Aorta (tissue), 5 donors: ENCODE measurements at places on chromosomes 12 and 14. TPM values are rescaled to one million over a fixed set of nuclear protein-coding genes. Genes with fewer than 3 reads are reported as not detected.

The BCL11B gene
- not detected for polyA plus RNA-seq

The HSPB8 gene
- polyA plus RNA-seq = 99.4 TPM

The RPL10L gene
- not detected for polyA plus RNA-seq

The PLCZ1 gene
- not detected for polyA plus RNA-seq

The CCDC198 gene
- not detected for polyA plus RNA-seq

The PELI2 gene
- polyA plus RNA-seq = 9.5 TPM

The IFNG-AS1 gene
- not detected for polyA plus RNA-seq

The FOXJ2 gene
- polyA plus RNA-seq = 6.0 TPM

The AMN gene
- 0.20 TPM for polyA plus RNA-seq

The VASH1 gene
- polyA plus RNA-seq = 26.9 TPM

The ZBTB1 gene
- 20.9 TPM for polyA plus RNA-seq

The TRIP11 gene
- 8.4 TPM for polyA plus RNA-seq

The BTBD7 gene
- 7.4 TPM for polyA plus RNA-seq

The KRT5 gene
- 1.4 TPM for polyA plus RNA-seq

The MFAP5 gene
- polyA plus RNA-seq = 11.8 TPM

The MON2 gene
- polyA plus RNA-seq = 28.0 TPM

The KNTC1 gene
- 6.8 TPM for polyA plus RNA-seq

The TNS2 gene
- polyA plus RNA-seq = 130 TPM

The C12orf60 gene
- 1.9 TPM for polyA plus RNA-seq

The PPP4R4 gene
- polyA plus RNA-seq = 0.08 TPM

The RASSF9 gene
- polyA plus RNA-seq = 0.25 TPM

The MYF6 gene
- not detected for polyA plus RNA-seq

The SLC5A8 gene
- polyA plus RNA-seq = not detected

The DNAAF2 gene
- polyA plus RNA-seq = 3.9 TPM

The HSPA2 gene
- polyA plus RNA-seq = 6.6 TPM

The SOX5 gene
- polyA plus RNA-seq = 2.1 TPM

The KRT6C gene
- 0.25 TPM for polyA plus RNA-seq

The TAS2R13 gene
- polyA plus RNA-seq = not detected

The OR6C68 gene
- polyA plus RNA-seq = not detected

The CELA1 gene
- not detected for polyA plus RNA-seq

The CCDC91 gene
- polyA plus RNA-seq = 19.8 TPM

The NGB gene
- polyA plus RNA-seq = not detected

The TIMM9 gene
- 65.0 TPM for polyA plus RNA-seq

The TGFB3 gene
- 30.2 TPM for polyA plus RNA-seq

The PCNX1 gene
- 7.9 TPM for polyA plus RNA-seq

The NKX2-1 gene
- 0.13 TPM for polyA plus RNA-seq

The SLC39A2 gene
- polyA plus RNA-seq = not detected

The PIWIL1 gene
- polyA plus RNA-seq = not detected

The TMEM63C gene
- 0.13 TPM for polyA plus RNA-seq

The ADCY6 gene
- polyA plus RNA-seq = 12.9 TPM

The MYRFL gene
- 0.61 TPM for polyA plus RNA-seq

The LMNTD1 gene
- not detected for polyA plus RNA-seq

The DDX24 gene
- polyA plus RNA-seq = 43.7 TPM

The TNFAIP2 gene
- polyA plus RNA-seq = 90.8 TPM

The FIGNL2 gene
- 0.08 TPM for polyA plus RNA-seq

The GPR137C gene
- polyA plus RNA-seq = 0.28 TPM

The SPX gene
- not detected for polyA plus RNA-seq
